ENCODE measurements at places on chromosomes 5 and 9.

DNA sequence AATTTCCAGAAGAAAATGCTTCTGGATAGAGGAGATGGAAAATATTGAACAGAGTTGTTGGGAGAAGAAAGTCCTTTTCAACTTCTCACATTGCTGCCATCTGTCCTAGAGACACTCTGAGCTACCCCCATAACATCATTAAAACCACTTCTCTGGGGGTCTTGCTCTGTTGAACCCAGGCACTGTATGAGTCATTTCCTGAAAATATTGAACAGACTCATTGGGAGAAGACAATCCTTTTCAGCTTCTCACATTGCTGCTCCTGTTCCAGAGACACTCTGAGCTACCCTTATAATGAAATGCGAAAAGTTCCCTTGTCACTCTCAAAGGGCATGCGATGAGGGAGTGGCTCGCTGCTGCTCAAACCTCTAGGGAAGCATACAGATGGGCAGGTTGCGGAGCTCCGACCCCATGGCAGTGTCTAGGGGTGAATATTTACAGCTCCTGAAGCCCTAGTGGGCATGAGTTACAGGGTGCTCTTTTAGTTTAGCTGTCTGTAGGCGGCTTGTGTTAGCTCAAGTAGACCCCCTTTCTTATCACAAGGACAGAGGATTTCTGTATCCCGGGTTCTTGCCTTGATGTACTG is 90.7 kb downstream of the CDKN2A start:
- no peak for DNase-seq

- DNase-seq, result peak; percentile 43
Observed at GRCh38 chr9:87883990-87884389, 1.3 kb downstream of the SPATA31E1 start.

- no peak for DNase-seq
Observed at GRCh38 chr5:55902696-55903095, 51.5 kb downstream of the IL31RA start.

DNA sequence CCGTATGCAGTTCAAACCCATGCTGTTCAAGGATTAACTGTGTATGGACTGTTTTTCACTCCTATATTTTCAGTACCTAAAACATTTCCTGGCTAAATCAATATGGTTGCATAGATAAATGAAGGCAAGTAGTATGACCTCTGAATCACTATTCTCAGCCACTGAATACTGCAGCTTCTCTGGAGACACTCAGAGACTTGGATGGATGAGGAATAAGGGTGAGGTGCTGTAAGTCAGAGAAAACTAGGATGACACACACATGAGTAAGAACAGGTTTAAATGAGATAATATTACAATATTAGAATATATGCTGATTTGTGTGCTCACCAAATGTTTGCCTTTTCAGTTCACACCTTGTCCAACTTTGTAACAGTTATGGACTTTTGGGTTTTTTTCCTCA is 26.0 kb upstream of the ANXA1 start:
- DNase-seq, result no peak

GRCh38 chr9:130664251-130665028 is at the start of gene PRDM12:
Gene PRDM12, plus strand, starts transcription at chr9:130664594. Its CDS starts 60 bp downstream, at chr9:130664654.
- no peak for DNase-seq

DNA sequence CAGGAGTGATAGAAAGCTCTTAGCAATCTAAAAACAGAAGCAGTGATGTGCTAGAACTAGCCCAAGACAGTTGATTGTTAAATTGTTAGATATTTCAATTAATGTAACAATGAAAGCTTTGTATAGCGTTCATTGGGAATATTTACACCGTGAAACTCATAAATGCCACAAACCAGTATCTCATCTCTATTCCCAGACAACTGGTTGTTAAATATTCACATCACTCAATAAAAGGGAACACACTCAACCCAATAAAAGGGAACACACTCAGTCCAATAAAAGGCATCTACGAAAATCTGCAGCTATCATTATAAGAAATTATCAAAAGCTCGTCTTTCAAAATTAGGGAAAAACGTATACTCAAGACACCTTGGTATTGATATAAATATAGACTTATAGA is 270.9 kb downstream of the CYLC2 start:
- DNase-seq, result no peak

DNA sequence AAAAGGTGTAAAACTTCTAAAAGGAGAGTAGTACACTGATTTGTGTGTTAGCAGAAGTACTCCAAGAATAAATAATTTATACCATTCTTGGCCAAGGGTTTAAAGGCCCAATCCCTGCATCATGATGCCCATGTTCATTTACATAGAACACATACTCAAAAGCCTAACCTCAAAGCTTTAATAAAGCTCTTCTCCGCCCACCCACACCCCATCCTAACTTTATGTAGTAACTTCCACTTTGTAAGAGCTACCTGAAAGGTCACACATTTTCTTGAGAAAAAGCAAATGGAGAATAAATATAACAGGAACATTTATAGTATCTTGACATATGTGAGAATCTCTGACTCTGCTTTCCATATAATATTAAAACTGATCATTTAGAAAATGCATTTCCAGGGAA is 148.8 kb upstream of the FREM1 start:
- DNase-seq, result no peak

DNA sequence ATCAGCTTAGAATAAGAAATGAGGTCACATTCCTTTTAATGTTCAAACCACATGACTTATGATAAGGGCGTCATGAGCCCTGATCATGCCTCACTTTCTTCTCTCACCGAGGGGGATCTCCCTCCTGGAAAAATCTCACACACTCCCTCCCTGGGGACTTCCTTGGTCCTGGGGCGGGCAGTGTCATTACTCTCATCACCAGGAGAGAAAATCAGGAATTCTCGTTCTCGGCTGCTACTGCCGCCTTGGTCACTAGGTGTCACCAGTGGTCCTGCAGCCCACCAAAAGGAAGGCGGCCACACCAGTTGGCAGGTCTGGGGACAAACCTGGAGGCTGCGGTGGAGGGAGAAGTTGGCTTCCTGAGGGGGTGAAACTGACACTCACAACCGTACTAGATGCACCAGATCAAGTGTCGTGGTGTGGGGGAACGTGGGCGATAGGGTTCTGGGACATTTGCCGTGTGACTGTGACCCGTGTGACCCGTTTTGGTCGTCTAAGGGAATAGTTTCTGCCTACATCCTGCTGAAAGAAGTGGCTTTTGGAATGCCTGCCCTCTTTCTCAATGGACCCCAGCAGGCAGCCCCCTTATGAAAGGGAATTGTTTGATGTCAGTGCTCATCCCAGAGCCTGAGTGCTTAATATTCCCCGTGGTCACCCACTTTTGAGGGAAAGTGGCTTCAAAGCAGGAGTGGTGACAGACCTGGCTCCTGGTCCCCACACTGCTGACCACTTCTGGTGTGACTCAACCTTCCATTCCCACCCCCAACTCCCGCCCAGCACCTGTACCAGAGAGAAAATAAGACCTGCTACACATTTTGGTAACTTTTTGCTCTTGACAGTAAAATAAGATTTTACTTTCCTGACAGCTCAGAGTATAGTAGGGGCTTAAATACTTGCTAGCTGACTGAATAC is 63.2 kb downstream of the ACER2 start:
- peak; percentile 79 for DNase-seq

GRCh38 chr5:148620696-148621095 is 33.6 kb downstream of the HTR4 start:
- DNase-seq, result no peak

- no peak for DNase-seq
Observed at GRCh38 chr5:82183828-82184227, 94.3 kb downstream of the RPS23 start.

- DNase-seq, result no peak
Observed at GRCh38 chr9:91783411-91783810, 166.6 kb downstream of the ROR2 start.

Data from A549 (cell line).